Activated CD4-positive, alpha-beta T cell treated with anti-CD3 and anti-CD28 coated beads, Interleukin-2, Interleukin-4, amounts not matched to agents 100 ng/mL and 50 ng/mL, durations not matched to agents 16 hours and 8 hours (primary cell): ENCODE measurements at places on chromosomes 4 and X.

- DNase-seq = no peak
These were observed 6.1 kb upstream of the MSX1 start for GRCh38 chr4:4853371-4853823.

- no peak for DNase-seq
These were observed 166.9 kb downstream of the NR3C2 start for GRCh38 chr4:148275266-148275665.

DNA sequence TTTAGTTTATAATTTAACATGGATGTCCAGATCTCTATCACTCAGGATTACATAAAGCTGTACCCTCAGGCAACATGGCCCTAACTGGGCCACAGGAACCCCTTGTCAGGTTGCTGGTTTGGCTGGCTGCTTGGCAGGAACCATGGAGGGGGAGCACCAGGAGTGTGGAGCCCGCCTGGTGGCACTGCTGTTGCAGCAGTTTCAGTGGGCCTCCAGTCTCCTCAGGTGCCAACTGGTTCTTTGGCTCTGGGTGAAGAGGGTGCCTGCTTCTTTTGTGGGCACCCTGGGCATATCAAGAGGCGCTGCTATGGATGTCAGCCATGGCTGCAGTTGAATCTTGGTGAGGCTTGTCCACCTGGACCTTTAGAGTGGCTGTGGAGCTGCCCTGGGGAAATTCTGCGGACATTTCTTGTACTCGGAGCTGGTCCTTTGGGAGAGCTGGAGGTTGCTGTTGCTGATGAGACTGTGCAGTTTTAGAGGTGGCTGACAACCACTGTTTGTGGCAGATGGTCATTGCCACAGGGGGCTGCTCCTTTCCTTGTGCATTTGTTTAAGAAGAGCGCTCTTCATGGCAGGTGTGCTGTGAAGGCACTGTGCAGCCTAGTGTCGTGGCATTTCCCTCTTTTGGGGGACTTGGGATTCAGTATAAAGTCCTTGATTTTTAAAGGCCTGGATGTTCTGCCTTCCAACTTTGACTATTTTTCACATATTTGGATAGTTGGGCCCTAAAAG lies 10.3 kb upstream of the SMIM14 start:
- no peak for DNase-seq

DNA sequence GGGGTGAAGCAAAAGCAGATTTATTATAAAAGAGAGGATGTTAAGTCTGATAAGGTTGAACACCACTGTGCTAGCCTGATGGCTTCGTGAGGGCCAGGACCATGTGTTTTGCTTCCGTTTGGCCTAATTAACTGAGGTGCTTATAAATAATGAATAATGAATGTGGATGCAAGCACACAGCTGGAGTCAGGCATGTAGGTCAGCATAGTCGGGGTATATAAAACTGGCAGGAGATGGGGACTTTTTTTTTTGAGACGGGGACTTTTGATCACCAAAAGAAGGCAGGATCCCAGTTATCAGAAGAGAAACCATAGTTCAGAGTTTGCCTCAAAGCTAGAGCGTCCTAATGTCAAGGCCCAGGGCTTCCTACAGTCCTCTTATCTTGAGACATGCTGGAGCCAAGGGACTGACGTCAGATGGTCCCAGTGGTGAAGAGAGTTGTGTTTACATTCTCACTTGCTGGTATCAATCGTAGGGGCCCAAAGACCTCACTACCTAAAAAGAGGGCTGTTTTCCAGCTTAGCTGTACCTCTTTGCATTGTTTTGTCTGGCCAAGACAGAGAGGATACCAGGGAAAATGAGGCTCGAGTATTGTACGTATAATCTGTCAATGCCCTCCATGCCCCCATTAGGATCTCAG lies 50.4 kb downstream of the RTL9 start:
- no peak for DNase-seq

- no peak for DNase-seq
These were observed 171.4 kb upstream of the ANXA3 start for GRCh38 chr4:78379991-78380729.
